ENCODE measurements at places on chromosomes 4 and X.

GRCh38 chrX:10538831-10539230, 81.6 kb downstream of the MID1 start:
- DNase-seq, result no peak

GRCh38 chrX:572538-573124, 58.0 kb upstream of the SHOX start:
- peak; percentile 26 for DNase-seq

DNA sequence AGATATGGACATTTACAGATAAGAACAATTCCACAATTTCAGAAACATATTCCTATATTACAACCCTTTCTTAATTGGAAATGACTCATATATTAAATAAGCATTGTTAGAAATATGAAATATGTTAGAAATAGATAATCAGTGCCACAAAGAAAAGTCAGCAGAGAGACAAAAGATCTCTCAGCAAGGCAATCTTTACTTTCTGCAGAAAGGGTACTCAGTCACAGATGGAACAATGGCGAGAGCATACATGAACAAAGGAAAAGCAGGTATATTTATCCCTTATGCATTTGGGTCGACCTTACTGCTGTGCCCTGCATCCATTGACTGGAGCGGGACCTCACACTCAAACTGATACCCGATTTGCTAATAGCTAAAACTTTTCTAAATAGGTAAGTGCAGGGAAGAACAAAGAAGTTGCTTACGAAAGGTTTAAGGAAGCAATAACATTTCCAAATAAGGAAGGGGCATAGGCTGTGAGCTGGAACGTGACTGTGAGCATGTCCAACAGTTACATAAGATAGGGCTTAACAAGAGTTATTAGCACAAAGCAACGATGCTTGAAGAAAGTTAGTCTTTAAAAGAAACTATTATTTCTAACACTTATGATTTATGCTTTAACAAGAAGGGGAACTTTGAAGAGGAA, 40.8 kb downstream of the MGARP start:
- DNase-seq, result no peak

DNA sequence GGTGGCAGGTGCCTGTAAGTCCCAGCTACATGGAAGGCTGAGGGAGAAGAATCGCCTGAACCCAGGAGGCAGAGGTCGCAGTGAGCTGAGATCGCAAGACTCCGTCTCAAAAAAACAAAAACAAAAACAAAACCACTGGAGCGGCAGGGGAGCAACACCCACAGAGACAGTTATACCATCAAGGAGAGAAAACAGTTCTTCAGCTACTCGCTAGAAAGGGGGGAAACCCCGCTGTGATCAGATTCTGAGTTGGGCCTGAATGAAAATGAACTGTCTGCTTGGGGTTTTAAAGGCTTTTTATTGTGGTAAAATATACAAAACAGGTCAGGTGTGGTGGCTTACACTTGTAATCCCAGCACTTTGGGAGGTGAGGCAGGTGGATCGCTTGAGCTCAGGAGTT, 16.8 kb upstream of the IRAK1 start:
- DNase-seq, result no peak

DNA sequence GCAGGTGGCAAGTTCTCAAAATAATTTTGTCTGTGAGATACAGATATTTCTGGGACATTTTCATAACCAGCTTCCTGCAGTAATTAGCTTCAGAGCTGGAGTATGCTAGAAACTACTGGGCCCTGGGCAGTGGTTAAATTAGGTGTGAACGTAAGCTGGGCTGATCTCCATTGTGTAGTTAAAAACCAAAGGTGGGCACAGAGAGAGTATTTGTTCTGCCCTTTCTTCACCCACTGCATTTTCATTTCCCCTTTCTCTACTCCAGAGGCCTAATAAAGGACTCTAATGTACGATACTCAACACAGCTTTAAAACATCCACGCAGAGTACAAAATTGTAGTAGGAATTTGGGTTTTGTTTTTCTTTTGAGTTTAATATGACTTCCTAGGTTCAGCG, 252.7 kb downstream of the SPRY1 start:
- DNase-seq, result no peak

DNA sequence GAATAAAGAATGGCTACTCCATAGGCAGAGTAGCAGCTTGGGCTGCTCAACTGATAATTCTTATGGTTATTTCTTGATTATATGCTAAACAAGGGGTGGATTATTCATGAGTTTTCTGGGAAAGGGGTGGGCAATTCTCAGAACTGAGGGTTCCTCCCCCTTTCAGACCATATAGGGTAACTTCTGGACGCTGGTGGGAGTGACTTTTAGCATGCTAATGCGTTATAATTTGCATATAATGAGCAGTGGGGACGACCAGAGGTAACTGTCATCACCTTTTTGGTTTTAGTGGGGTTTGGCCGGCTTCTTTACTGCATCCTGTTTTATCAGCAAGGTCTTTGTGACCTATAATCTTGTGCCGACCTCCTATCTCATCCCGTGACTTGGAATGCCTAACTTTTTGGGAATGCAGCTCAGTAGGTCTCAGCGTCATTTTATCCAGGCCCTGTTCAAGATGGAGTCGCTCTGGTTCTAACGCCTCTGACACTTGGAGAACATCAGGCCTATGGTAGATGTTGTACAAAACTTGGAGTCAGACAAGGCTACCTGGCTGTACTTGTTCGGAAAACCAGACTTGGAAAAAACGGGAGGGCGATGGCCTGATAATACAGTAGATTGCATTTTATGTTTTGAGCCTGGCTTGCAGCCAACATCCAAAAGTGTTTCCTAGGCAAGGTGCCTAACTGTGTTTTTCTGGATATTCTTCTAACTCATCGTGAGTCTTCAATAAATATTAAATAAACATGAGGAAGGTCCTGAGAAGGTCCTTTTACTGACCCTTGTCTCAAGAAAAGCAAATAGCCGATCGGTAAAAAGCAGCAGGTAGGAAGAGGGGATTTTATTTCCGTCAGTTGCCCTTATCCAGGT, 1.8 kb upstream of the TMEM164 start:
- DNase-seq, result peak; percentile 19

DNA sequence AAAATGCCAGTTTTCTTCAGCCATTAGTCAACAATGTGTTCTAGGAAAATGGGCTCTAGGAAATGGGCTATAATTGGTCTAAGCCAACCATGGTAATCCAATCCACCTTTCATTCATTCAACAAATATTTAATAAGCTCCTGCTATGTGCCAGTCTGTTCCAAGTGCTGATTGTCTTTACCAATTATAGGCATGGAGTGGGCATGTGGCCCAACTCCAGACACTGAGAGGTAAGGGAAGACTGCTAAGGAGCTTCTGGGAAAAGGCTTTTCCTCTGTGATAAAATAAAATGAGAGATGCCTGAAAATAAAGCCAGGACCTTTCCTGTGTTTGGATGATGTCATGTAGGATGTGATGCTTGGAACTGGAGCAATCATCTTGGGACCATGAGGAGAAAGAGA, 43.3 kb downstream of the HOPX start:
- DNase-seq, result no peak

GRCh38 chr4:155638195-155638965, 28.3 kb upstream of the GUCY1A1 start:
- DNase-seq, result peak; percentile 80

DNA sequence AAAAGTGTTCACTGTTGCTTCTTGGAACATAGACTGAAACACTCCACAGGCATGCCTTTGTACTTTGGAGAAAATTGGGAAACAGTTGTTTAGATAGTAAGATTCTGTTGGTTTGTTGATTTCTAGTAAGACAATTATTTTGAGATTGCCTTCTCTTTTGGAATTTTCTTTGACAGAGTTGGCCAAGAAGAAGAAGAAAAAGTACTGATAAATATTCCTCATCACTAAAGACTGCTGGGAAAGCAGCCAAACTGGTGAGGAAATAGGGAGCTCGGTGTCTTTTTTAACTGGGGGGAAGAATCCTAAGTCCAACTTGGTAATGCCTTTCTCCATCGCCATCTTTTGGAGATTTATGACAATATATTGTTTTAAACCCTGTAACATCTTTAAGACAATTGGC, 370.7 kb downstream of the GPAT3 start:
- DNase-seq, result no peak

DNA sequence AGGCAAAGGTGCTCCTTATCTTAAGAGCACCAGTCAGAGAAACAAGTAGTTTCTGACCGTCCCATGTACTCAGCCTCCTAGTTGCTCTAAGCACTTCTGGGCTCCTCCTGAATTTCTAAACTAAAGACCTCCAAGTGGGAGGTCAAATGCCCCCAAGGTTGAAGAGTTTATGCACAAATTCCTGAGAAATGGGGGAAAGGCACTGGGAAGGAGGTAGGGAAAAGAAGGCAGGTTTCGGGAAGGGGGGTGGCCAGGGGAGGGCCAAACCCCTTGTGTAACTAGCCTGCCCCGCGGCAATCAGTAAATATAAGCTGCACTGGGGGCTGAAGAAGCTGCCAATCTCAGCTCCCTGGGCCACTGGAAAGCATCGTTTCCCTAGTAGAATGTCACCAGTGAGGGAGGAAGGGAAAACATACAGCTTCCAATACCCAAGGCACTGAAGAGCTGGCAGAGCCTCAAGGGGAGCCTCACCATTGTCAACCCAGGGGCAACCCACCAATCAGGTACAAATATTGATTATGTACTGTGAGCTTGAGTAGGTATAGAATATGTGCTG, 3.4 kb downstream of the FOXO4 start:
- no peak for DNase-seq
